ENCODE measurements at places on chromosomes 2 and 18.

DNA sequence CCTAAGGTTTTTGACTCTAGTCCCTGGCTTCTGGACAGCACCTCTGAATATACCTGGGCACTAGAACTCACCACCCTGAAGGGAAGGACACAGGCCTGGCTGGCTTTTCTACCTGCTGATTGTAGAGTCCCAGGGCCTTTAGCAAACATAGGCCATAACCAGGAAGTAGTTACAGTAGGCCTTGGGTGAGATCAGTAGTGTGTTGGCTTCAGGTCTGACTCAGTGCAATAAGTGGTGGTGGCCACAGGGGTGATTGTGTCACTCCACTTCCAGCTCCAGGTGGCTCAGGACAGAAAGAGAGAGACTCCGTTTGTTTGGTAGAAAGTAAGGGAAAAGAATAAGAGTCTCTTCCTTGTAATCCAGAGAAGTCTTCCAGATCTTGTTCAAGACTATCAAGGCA lies 101.7 kb upstream of the LGALSL start:
- DNase-seq = no peak

GRCh38 chr2:238133499-238134392 lies 4.7 kb upstream of the KLHL30 start:
- DNase-seq = no peak

DNA sequence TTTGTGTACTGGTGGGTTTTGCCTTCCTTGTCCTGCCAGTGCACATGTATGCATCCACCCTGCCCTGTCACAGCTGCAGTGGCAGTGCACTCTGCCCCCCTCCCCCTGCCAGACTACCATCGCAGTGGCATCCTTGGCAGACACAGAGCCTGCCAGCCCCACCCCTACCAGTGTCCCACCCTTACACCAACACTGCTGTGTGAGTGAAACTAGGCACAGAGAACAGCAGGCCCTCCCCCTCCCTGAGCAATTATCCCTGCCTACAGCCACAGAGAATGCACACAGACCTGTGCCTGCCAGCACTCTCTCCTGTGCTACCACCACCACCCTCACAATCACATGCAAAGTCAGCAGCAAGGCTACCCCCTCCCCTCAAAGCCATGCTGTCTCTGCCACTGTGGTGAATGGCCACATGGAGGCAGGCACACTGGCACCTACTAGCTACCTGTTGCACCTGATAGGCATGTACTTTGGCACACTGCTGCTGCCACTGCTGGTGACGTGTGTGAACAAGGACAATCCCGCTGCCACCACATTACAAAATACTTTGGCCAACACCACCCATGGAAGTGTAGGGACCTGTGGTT lies 239.8 kb downstream of the CALCRL start:
- DNase-seq = no peak

- DNase-seq = no peak
These were observed 5.3 kb downstream of the KLF11 start for GRCh38 chr2:10048501-10049171.

GRCh38 chr2:71477231-71477691 lies 23.9 kb downstream of the DYSF start:
- DNase-seq = no peak

DNA sequence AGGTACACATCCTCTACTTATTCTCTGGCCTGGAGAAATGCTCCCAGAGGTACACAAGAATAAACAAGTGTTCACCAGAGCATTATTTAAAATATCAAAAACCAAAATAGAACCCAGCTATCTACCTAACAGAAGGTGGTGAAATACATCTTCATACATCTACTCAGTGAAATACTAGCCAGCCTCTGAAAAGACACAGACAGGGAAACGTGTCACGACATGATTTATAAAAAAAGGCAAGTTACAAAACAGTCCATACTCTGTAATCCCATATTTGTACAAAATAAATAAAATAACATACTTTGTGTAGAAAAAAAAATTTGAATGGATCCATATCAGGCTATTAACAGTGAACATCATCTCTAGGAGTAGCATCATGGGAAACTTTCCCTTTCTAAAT lies 38.2 kb downstream of the KANSL3 start:
- no peak for DNase-seq

GRCh38 chr2:146652311-146652710 lies 1192.5 kb upstream of the ACVR2A start:
- no peak for DNase-seq

GRCh38 chr2:100756704-100757103 lies 63.2 kb upstream of the NPAS2 start:
- DNase-seq = no peak

DNA sequence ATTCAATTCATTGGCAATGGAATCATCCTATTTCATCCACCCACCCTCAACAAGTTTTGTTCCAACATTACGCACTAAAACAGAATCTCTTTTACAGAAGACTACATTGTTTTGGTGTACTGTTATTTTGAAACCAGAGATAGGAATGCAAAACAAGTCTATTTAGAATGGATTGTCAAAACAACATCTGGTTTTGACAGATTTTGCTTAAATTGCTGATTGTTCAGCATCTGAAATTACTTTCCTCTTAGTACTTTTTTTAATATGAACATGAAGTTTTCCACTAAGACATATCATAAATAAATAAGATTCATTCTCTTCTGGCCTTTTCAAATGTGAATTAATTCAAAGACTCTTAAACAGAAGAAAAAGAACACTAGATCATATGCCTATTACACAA lies 323.9 kb upstream of the TFPI start:
- DNase-seq = no peak

DNA sequence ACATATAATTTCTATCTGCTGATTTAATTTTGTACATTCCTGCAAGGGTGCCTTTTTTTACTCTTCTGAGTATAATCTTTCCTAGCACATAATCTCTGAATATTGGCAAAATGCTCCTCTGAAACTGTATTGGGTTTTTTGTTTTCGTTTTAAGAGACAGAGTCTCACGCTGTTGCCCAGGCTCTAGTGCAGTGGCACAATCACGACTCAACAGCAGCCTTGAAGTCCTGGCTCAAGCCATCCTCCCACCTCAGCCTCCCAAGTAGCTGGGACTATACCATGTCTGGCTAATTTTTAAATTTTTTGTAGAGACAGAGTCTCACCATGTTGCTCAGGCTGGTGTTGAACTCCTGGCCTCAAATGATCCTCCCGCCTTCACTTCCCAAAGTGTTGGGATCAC lies 104.9 kb downstream of the SPTBN1 start:
- DNase-seq = peak; percentile 28

DNA sequence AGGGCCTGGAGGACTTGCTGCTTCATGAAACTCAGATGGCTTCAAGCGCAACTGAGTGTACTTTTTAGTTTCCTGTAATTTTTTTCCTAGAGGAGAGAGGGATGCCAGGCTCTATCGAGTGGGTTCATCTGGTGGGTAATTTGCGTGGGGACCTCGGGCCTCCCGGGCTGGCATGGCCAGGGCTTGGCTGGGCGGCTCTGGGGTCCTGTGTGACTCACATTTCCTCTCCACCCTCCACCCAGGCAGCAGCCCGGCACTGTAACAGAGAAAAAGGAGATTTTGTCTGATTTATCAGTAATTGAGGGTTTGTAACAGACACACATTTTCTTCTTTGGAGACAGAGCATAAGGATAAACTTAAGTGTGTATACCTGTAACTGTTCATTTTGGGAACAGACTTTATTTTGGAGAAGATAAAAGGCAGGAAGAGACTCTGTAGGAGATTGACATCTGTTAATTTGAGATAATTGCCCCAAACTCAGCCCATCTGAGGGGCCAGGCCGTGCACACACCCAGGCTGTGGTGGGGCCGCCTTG lies 64.3 kb downstream of the NFATC1 start:
- no peak for DNase-seq

GRCh38 chr2:174771631-174772471 lies 7.6 kb upstream of the CHRNA1 start:
- DNase-seq = peak; percentile 77

- DNase-seq = peak; percentile 44
These were observed 27.7 kb downstream of the SMAD7 start for GRCh38 chr18:48922801-48923730.

DNA sequence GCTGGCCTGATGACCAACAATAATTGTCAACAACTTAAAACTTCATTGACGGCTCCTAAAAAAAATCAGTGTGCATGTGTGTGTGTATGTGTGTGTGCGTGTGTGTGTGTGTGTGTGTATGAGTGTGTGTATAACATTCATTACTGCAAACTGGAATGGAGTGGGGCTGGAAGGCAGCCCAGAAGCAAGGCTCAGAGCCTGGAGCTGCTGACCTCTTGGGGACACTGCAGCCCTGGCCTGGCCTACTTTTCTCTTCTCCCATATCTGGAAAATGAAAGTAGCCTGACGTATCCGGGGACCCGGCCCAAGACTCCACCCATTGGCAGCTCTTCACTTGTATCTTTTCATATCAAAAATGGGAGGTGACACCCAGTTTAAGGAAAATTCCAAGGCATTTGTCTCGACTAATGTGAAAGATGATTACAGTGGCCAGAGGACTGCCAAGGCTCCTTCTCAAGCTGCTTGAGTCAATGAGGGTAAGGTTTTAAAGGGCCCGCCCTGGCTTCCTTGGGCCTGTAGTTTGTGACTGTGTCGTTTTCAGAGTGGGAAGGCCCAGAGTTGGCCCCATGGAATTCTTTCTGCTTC lies 72.4 kb upstream of the IL1R1 start:
- DNase-seq = no peak

DNA sequence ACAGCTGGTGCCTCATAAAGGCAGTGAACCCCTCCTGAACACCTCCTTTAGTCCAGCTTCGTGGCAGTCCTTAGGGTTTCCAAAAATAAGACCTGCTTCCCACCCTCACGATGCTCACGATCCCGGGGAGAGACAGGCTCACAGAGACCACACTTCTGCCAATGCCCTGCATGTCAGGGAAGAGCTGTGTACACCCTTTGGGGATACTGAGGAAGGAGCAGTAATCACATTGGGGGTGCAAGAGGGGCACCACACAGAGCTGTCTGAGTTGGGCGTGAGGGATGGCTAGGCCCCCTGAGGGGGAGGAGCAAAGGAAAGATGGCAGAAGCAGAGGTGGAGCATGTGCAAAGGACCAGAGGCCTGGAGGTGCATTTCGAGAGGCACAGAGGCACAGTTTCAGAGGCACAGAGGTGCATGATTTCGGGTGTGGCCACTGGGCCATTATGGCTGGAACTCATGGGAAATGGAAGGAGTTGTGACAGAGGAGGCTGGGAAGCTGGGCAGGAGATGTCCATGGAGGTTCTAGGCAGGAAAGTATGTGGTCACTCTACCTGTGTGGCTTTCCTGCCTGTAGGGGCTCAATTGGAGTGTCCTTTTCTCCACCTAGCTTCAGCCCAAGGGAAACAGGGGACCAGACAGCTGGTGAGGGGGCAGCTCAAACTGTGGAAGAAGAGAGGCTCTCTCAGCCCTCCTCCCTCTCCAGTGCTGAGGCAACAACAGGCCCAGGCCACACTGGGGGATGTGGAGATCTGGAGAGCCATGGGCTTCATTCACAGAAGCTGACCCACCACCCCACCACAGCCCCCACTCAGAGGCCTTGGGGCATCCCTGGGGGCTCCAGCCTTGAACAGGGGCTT lies 115.9 kb downstream of the CAPN13 start:
- no peak for DNase-seq

GRCh38 chr2:66429693-66430504 lies 5.0 kb upstream of the MEIS1 start:
- DNase-seq = no peak

DNA sequence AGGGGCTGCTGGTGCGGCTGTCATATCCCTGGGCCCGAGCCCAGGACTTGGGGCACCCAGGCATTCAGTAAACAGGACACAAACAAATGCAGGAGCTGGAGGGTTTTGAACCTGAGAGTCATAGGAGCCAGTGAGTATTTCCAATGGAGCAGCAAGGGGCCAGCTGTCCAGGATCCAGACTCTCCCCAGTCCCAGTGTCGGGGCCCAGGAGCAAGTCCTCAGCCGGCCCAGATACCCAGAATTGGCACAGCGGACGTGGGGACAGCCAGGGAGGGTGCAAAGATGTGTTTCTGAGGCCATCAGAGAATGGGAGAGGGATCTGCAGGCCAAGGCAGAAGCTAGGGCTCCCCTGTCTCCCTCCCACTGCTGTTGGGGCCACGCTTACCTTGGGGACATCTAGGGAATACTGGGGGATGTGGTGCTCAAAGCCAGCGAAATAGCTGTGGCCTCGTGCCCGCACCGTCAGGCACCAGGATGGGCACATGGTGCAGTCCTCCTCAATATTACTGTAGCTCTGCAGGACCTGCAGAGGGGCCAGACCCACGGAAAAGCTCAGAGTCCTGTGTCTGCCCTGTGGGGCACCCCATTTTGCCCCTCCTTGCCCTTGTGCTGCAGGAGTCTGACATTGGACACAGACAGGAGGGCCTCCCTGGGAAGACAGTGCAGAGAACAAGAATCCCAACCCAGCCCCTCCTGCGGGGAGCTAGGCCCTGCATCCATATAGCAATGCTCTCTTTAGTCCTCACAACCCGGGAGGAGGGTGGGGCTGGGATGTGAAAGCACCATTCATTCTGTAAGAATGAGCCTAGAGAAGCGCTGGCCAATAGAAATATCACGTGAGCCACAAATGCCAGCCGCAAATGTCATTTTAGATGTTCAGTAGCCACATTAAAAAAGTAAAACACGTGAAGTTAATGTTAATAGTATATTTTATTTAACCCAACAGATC lies 15.4 kb downstream of the CFAP65 start:
- DNase-seq = no peak

GRCh38 chr2:908568-908967 lies 42.1 kb upstream of the SNTG2 start:
- no peak for DNase-seq

GRCh38 chr2:134411279-134411827 lies 157.5 kb downstream of the MGAT5 start:
- DNase-seq = no peak

- no peak for DNase-seq
These were observed 181.1 kb upstream of the COPS8 start for GRCh38 chr2:236904389-236905263.

DNA sequence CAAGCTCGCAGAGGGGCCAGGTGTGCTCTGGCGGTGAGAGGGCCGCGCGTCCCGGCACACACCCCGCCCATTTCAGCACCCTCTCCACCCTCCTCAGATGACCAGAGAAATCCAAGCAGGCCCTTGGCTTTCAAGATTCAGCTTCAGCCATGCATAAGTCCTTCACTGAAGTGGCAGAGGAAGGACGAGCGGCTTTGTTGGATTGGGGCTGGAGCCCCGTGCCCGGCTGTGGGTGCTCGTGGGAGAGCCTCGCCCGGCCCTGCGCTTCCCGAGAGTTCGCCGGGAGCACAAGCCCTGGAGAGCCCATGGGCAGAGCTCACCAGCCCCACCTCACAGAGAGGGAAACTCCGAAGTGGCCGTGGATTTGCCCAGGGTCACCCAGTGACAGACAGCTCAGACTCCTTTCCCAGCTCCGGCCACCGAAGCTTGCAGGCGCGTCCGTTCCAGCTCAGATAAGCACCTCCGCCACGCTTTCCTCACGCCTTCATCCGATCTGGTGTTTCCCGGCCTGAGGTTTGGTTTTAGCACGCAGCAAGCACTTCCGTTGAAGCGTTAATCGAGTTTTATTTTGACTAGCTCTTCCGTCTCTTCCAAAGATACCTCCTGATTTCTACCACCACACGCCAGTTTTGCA lies 45.6 kb upstream of the MTCL1 start:
- DNase-seq = no peak

- DNase-seq = no peak
These were observed 54.4 kb downstream of the CAPN13 start for GRCh38 chr2:30752811-30753210.

All from activated CD4-positive, alpha-beta T cell treated with anti-CD3 and anti-CD28 coated beads for 36 hours (primary cell).